Activated CD4-positive, alpha-beta memory T cell treated with anti-CD3 and anti-CD28 coated beads for 36 hours (primary cell): ENCODE measurements at places on chromosomes 7 and 10.
A peak's percentile ranks its signal among the peaks of the same experiment; 100 is the strongest.

- DNase-seq, result no peak
Measured at GRCh38 chr10:65793738-65794425, 1132.0 kb upstream of the LRRTM3 start.

DNA sequence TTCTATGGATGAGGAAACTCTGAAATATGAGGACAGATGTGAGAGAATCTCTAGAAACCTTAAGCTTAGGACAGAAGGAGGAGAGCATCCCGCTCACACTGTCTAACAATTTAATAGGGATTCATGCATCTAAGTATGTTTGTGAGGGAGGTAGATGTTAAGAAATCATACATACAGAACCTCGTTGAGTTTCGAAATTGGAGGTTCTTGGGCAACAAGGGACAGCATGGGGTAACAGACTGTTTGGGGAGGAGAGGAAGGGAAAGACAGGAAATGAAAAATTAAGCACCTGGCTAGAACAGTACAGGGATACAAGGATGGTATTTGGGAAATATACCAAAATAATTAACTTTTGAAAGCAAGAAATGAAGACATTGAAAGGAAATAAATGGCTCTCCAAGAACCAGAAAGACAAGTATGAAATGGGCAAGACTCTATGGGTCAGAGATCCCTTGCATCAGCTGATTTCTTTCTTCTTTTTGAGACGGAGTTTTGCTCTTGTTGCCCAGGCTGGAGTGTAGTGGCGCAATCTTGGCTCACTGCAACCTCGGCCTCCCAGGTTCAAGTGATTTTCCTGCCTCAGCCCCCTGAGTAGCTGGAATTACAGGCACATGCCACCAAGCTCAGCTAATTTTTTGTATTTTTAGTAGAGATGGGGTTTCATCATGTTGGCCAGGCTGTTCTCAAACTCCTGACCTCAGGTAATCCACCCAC lies 207.9 kb downstream of the CTNNA3 start:
- DNase-seq, result no peak

DNA sequence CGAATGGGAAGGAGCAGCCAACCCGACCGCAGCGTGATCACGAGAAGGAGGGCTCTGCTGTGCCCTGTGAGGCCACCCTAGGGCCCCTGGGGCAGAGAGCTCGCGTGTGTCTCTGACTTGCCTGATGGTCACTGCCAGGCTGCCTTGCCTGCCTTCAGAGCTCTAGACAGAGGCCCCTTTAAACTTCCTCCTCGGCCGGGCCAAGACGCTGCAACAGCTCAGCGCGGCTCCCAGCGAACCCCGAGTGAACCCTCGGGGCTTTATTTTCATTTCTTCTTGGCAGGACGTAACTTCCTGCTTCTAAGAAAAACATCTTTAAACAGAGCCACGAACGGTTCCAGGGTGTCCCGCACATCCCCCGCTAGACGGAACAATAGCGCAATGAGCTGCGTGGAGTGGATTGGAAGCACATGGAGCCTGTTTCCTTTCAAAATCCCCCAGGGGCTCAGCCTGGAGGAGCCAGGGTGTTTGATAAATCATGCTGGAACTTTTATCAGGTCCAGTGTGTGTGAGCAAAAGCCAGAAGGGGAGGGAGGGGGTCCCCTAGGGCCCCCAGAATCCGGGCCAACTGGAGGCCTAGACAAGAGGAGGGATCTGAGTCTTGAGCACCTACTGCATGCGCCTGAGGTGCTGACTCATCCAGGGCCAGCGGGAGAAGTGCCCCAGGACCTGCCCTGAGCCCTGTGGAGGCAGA lies 134.1 kb upstream of the GDF10 start:
- DNase-seq, result peak; percentile 58

DNA sequence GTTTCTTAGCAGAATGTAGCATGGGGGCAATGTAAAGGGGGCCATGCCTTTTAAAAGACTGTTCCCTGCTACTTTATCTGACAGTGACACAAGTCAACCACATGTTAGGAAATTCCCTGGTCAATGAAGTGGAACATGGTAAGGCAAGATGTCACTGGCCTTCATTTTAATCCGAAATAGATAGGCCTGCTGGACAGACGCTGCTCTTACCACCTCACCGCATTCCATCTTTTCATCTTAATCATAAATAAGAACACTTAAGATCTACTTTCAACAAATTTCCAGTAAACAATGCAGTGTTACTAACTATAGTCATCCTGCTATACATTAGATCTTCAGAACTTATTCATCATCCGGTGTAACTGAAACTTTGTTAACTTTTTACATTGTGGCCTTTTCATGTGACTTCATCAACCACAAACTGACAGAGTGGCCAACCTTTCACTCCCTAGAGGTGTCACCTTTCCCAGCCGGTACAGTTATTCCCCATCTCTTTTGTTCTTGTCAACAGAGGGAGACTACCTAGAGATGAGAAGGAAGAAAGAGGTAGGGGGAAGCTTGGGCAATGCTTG lies 15.6 kb downstream of the ASB4 start:
- DNase-seq, result peak; percentile 38

DNA sequence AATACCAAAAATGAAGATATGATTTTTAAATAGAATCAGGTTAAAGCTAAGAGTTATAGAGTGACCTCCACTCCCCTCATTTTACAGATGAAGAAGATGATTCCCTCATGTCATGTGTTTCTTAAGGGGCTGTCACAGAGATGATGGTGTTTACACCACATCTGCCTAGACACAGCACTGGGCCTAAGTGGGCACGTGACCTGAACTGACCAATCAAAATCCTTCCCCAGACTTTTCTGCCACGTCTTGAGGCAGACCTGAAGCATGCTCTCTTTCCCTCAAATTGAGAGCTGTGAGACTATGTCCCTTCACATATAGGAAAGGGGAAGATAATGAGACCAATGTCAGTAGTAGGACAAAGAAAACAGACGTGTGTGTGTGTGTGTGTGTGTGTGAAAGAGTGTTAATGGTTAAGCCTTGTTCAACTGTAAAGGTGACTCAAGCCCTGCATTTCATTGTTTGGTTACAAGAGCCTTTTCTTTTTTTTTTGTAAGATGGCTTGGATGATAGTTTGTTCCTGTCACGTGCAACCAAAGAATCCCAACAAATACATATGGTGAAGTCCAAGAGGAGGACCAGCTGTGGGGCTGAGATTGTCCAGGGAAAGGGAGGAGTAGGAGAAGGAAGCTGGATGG lies 172.8 kb upstream of the AOAH start:
- no peak for DNase-seq

DNA sequence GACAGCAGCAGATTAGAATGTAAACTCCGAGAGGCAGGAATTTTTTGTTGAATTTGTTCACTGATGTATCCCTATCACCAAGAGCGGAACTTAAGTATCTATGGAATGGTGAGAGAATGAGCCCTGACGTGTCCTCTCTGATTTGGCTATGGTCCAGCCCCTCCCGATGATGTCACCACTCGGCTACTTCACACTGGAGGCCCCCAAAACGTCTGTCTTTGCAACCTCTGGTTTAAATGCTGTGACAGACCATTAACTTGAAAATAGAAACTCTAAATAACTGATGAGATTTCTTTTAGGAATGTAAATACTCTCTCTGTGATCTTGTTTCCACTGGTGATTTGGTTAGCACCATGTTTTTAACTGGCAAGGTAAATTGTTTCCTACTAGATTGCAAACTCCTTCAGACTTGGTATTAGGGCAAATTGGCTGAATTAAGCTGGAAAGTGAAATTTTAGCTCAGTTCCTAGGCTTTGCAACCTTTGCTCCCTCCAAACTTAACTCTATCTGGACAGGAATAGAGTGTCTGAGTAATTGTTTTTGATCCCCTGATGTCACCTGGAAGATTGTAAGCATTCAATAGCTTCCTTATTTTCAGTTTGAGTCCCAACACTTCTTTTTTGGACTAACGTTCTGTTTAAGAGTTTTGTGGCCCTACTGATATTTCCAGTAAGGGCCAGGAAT lies 19.1 kb downstream of the SLC16A12 start:
- DNase-seq, result no peak

- DNase-seq, result no peak
Measured at GRCh38 chr10:6009150-6009549, 31.8 kb upstream of the IL15RA start.
